ENCODE measurements at places on chromosomes 13 and 19.
A peak's percentile ranks its signal among the peaks of the same experiment; 100 is the strongest.

- no peak for DNase-seq
Observed at GRCh38 chr19:48751845-48752495, 471 bp downstream of the FUT1 start.

DNA sequence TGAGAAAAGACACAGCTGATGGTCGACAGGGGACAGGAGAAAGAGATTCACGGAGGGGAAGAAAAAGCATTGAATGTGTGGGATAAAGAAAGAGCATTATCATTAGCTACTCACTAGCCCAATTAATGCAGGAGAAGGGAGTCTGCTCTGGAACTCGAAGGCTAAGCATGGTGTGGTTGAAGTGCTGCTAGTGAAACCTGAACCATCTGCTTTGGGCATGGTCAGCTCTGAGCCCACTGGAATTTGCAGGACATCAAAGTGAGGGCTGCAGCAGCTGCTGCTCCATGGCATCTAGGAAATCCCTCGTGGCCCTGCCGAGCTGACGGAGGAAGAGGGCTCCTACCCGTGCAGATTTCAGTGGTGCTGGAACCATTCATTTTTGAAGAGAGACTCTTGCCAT lies 320.3 kb downstream of the ATP8A2 start:
- DNase-seq = no peak

DNA sequence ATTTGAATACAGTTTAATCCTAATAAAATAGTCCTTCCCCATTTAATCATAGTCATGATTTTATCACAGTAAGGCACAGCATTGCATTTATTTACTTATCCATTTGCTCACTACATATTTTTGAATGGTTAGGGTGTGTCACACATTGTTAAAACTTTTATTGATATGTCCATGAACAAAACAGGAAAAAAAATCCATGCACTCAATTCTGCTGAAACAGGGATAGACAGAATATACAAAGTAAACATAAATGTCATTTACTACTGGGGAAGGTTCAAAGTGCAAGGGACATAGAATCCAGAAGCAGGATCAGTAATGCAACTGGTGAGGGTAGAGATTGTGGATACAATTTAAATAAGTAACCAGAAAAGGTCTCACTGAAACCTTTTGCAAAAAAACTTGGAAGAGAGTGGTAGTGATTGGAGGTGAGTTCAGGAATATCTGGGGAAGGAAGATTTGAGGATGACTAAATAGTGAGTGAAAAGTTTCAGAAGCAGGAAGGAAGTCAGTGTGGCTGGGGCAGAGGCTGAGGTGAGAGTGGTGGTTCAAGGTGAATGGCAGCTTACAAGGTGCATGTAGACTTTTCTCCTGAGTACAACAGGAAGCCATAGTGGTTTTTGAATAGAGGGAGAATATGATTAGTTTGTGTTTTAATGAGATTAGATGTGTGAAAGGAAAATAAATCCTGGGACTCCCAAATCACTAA lies 387.2 kb upstream of the ATXN8OS start:
- DNase-seq = no peak

GRCh38 chr13:34076319-34076718 lies 258.4 kb downstream of the RFC3 start:
- no peak for DNase-seq

- peak; percentile 16 for DNase-seq
Observed at GRCh38 chr13:33033051-33033812, 17.0 kb downstream of the KL start.

DNA sequence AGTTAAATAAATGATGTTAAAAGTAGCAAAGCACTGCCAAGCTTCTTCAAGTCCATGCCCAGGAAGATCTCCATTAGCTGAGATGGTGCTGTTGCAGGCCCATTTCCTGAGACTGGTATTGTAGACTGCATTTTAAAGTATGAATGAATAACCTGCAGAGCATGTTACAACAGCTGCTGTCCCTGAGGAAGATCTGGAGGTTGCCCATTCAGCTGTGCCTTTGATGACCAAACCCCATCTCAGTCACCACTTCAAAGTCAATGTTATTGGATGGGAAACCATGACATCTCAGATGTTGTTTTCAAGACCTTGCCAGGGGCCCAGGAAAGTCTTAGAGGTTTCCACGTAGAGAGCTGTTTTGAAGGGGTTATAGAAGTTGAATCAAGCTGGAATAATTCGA lies 281.3 kb downstream of the MTUS2 start:
- no peak for DNase-seq

- DNase-seq = no peak
Observed at GRCh38 chr13:30880151-30880855, 25.8 kb upstream of the MEDAG start.

DNA sequence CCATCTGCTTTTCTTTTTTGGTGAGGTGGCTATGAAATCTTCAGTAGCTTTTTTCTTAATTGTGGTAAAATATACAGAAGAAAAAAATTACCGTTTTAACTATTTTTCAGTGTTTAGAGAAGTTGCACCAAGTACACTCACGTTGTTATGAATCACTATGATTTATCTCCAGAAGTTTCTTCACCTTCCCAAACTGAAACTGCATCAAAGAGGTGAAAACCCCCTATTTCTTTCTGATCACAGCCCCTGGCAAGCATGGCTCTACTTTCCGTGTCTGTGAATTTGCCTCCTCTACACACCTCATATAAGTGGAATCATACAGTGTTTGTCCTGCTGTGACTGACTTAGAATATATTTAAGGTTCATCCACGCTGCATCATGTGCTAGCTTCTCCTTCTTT lies 15.6 kb upstream of the SIGLEC10 start:
- no peak for DNase-seq

- peak; percentile 19 for DNase-seq
Observed at GRCh38 chr19:40718774-40719391, 2.0 kb downstream of the ITPKC start.

DNA sequence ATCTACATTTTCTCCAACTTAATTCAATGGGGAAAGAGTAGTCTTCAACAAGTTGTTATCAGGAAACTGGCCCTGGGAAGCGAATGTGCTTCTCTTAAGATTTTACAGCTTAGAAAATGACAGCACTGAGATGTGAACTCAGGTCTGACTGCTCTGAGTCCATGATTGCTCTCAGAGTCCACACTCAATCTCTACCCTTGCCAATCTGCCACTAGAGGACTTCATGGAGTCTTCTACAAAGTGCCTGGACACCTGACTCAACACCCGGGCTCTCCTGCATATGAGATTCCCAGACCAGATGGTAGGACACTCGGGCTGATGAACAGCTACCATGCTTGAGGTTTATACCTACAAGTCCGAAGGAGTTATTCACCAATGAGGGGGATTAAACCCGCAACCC lies 74.8 kb downstream of the ABCC4 start:
- DNase-seq = no peak

DNA sequence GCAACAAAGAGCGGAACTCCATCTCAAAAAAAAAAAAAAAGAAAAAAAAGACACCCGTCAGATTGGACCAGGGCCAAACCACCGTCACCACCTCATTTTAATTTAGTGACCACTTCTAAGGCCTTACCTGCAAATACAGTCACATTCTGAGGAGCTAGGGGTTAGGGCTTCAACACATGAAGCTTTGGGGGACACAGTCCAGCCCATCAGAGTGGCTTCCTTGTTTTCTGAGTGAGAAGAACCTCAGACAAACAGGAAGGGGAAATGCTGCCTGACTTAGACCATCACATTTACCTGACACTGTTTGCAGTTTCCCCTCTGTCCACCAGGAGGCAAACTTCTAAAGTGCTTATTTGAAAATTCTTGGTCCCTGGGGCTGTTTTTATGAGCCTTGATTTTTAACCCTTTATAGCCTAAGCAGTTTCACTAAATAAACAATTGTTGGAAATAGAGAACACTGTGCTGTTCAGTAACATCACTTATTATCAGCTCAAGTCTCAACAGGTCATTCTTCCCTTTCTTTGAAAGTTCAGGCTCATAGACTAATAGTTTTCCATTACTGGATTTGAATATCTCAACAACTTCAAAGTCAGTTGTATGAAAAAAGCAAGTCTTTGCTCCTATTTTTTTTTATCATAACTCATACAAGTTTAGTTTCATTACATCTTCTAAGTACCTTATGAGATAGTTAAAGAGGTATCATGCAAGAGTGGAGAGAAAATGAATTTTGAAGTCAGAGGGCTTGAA lies 74.9 kb upstream of the WASF3 start:
- peak; percentile 70 for DNase-seq

DNA sequence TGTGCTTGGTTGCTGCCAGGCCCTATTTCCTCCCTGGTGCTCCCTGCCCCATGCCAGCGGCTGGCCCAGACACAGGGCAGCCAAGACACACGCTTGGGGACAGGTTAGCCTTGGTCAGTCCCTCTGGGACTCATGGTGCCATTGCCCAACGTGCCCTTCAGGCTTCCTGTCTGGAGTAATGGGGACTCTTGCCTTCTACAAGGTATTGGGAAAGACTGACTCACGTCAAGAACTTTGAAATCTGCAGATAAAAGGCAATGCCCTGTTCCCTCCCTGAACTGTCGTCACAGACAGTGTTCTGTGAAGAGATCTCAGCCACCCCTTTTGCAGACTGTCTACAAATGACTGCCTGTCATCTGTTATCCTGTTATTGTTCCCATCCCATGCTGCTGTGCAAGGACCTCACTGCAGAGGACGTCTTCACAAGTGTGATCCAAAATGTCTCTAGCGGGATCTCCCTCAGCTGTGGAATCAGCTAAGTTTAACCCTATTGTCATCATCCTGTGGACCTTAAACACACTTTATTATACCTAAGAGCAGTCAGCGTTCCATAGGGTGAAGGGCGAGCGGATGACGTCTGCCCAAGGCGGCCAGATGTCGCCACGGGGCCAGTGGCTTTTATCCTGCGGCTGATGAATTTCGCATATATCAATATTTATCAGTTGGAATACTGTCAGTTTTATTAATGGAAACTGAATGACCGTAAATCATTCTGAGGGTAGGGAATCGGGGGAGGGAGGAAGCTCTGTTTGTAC lies 59.0 kb downstream of the GSX1 start:
- no peak for DNase-seq

DNA sequence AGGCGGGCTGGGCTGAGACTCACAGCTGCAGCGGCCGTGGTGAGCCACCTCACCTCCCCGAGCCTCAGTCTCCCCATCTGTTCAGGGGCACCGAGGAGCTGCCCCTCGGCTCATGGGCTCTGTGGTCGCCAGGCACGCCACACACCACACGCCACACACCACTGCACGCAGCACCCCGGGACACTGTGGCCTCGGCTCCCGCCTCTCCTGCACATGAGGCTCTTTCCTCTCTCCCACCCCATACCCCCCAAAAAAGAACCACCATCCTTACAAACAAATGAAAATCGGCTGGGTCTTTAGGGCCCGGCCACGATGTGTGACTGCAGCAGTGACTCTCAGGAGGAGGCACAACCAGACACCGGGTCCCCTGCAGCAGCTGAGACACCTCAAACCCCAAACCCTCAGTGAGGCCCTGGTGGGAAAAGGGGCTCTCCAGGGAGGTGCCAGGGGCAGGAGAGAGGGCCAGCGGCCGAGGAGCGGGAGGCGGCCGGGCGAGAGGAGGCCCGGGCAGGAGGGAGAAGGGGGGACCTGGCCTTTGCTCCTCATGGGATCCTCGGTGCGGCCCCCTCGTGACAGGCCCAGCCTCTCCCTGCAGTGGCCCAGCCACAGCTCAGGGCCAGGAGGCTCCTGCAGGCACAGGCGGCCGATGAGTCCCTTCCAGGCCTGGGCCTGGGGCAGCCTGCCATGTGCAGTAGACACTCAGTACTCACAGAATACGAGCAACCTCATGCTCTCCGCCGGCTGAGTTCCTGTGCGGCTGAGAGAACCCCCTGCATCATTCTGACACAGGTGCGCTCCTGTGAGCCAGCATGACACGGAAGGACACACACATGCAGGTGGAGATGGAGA lies 66.3 kb downstream of the RASA3 start:
- peak; percentile 50 for DNase-seq

- DNase-seq = peak; percentile 35
Observed at GRCh38 chr19:459724-460511, 915 bp downstream of the SHC2 start.

DNA sequence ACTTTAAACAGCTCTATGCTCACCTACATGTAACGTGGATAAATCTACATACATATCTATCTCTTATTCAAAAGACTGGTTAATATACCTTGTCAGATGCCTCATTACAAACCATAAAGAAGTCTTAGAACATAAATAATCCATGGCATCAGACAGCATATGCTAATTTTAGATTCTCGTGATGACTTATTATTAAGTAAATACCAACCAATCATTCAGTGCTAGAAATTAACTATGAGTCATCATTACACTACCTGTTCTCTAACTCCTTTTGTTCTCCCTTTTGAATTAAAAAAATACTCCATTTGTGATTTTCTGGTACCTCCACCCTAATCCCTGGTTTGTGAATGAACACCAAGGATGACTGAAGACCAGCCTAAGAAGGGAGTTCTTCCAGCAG lies 754.3 kb upstream of the ARGLU1 start:
- no peak for DNase-seq

GRCh38 chr19:5889288-5889971 lies 14.2 kb downstream of the NDUFA11 start:
- DNase-seq = no peak

- peak; percentile 35 for DNase-seq
Observed at GRCh38 chr13:27619728-27620376, 477 bp downstream of the LNX2 start.

DNA sequence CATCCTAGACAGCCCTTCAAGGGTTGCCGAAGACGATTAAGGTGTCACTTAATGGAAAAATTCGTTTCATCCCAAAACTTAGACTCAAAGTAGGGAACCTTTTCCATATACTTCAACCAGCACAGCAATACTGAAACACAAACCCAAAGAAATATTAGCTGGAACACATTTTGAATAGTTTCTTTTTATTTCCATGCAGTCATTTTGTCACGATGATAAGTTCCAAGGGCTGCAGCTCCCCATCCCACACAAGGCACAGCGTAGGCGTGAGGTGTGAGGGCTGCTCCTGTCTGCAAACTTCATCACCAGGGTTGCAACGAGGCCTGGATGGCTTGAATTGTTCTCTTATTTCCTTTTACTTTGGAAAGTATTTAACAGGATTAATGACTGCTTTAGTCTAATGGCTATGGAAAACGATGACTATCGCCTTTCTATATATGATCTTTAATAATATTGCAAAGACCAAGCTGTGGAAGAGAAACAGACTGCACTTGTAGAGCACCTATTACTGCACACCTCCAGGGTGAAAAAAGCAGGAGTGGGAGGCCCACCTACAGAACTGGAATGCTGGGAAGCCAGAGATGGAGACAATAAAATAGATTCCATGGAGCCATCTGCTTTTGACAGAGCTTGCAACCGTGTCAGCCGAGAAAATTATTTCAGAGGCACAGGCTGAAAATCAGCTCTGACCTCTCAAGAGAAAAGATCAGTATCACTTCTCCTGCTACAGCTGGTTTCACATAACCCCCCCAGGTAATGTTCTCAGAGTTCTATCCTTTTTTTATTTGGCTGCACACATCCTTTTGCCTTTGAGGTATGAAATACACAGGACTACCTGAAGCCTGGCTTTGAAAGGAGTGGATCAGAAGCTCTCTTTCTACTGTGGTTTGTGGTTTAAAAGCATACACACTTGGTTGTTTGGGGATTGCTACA lies 274.5 kb upstream of the NBEA start:
- DNase-seq = no peak

- DNase-seq = no peak
Observed at GRCh38 chr13:94345374-94346195, 133.9 kb downstream of the DCT start.

Data from activated naive CD8-positive, alpha-beta T cell treated with anti-CD3 and anti-CD28 coated beads, Interleukin-2, amount 50 U/mL, for 24 hours (primary cell).